ENCODE measurements at places on chromosomes 12 and 14.
A peak's percentile ranks its signal among the peaks of the same experiment; 100 is the strongest.

DNA sequence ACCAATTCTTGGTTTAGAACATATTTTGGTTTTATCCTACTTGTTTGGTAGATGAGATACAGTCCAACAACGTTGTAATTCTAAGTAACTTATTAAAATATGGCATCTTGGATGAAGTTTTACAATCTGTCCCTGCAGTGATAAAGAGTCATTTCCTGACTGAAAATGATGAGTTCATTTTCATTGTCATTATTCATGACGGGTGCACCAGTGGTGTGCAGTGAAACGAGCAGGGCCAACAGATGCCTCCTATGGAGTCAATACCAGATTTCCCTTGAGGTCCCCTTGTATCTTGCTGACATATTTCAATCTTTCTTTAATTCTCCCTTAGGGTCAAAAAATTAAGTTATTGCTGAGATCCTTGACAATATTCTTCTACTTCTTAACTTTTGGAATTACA lies 438.5 kb downstream of the LRIG3 start:
- no peak for DNase-seq

- no peak for DNase-seq
These were observed 541.8 kb upstream of the FBXO33 start for GRCh38 chr14:39974036-39974435.

DNA sequence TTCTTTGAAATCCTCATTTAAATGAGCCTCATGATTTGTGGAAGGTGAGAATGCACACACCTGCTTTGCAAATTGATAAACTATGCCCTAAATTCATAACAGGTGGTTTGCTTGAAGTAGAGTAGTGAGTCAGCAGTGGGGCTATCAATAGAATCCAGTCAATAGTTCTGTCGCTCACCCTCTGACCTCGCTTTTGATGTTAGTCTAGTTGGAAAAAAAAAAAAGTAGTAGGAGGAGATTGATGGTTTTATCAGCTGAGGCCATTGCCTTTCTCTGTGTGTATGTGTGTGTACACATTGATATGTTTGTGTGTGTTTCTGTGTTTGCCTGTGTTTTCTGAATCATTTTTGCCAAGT lies 267.3 kb downstream of the SNAPC1 start:
- DNase-seq: no peak

- DNase-seq: peak; percentile 10
These were observed 7.4 kb downstream of the TESPA1 start for GRCh38 chr12:54977155-54977554.

- no peak for DNase-seq
These were observed 567.6 kb downstream of the BCL11B start for GRCh38 chr14:98704441-98704840.

DNA sequence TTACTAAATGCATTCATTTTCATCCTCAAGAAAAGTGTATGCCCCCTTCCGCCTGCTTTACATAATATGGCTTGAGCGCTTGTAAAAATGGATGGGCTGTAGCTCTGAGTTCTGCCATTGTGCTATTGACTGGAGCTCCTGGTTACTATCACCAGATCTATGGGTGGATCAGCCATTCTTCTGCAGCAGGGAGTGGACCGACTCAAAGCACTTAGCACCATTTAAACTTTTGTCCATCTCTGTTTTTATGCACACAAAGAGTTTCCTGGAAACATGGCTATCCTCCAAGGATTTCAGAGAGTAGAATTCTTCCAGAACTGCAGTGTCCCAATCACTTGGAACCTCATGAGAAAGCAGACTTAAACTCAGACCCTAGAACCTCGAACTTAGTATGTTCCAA lies 4.5 kb upstream of the NUMB start:
- no peak for DNase-seq

GRCh38 chr12:21809100-21809499 lies 34.6 kb upstream of the KCNJ8 start:
- no peak for DNase-seq

GRCh38 chr12:113161415-113162016 lies 12.0 kb downstream of the CFAP73 start:
- DNase-seq: peak; percentile 69

- no peak for DNase-seq
These were observed 19.5 kb downstream of the TMED10 start for GRCh38 chr14:75156901-75157300.

DNA sequence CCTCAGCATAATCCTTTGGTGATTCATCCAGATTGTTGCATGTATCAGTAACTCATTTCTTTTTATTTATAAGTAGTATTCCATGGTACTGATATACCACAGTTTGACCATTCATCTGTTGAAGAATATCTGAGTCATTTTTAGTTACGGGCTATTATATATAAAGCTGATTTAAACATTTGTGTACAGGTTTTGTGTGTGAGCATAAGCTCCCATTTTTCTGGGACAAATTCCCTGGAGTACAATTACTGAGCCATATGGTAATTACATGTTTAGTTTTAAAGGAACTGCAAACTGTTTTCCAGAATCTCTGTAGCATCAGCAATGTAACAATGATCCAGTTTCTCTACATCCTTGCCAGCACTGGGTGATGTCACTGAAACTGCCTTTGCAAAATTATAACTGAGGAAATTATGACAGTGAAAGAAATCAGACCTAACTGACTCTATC lies 236.2 kb upstream of the KRR1 start:
- DNase-seq: no peak

GRCh38 chr12:67827820-67828383 lies 161.3 kb upstream of the IFNG-AS1 start:
- no peak for DNase-seq

DNA sequence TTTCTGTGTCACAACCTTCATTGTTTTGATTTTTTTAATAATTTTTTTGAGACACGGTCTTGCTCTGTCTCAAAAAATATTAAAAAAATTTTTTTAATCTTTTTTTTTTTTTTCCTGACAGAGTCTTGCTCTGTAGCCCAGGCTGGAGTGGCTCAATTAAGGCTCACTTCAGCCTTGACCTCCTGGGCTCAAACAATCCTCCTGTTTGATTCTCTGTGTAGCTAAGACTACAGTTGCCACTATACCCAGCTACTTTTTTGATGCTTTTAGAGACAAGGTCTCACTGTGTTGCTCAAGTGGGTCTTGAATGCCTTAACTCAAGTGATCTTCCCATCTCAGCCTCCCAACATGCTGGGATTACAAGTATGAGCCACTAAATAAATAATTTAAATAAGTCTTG lies 9.2 kb upstream of the PRH2 start:
- DNase-seq: no peak

DNA sequence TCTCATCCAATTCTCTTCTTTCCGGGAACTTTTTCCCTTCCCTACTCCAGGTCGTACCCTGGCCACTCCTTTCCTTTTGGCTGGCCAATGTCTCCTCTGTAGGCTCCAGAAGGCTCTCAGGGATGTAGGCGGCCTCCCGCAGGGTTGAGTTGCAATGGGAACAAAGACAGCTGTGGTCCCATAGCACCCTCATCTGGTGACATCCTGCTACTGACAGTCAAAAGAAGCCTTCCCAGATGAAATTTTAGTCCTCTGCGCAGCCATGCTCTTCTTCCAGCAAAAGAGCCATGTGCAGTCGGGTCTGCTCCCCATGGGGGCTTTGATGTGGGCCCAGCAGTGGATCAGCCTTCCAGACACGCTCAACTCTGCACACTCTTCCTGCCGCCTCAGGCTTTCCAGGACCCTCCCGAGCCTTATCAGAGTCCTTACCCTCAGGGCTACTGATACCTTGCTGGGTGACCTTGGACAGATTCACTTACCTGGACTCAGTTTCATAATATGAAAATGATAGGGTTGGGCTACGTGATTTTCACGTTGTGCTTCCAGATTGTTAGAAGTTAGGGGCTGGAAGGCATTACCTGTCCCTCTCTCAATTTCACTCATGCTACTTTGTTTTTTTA lies 5.5 kb upstream of the CELA1 start:
- DNase-seq: no peak

GRCh38 chr14:34120185-34120977 lies 169.5 kb upstream of the EGLN3 start:
- no peak for DNase-seq

- no peak for DNase-seq
These were observed 36.6 kb upstream of the CHGA start for GRCh38 chr14:92886337-92886736.

GRCh38 chr12:108063192-108063591 lies 65.9 kb upstream of the WSCD2 start:
- no peak for DNase-seq

DNA sequence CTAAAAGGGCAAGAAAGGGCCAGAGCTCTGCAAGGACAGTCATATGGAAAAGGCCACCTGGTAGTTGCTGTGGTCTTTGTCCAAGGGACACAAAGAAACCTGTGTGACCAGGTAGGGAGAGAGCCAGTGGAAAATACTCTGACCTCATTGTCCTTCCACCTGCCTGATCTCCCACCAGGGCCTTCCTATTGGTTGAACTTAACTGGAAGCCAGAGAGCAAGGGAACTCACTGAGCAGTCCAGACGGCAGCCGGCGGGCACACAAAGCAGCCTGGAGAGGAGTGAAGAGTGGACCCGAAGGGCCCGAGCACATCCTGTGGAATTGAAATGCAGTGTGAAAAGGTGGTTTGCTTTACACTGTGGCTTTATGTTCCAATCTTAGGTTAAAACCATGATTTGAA lies 120.7 kb downstream of the SLC25A21 start:
- DNase-seq: no peak

GRCh38 chr12:68406134-68406576 lies 74.0 kb upstream of the MDM1 start:
- DNase-seq: no peak

DNA sequence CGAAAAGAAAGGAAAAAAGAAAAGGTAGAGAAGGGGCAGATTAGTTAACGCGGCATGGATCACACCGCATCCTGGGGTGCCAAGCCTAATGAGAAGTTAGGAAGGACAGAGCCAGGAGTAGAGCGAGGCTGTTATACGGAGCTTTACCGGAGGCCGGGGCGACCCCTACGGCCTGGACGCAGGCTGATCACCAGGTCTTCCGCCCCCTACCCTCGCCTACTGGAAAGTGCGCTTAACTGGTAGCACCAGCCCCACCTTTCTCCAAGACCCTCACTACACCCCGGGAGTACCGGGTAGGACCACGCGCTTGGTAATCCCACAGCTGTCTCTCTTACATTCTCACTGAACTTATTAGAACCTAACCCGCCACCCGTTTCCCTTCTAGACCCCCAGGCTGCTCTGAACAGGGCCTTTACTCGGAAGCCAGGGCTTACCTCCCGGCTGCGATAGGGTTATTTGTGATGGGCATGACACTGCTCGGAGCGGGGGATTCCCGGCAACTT lies 33.8 kb downstream of the WBP11 start:
- no peak for DNase-seq

GRCh38 chr14:37018571-37019240 lies 153.7 kb downstream of the SLC25A21 start:
- DNase-seq: no peak

- no peak for DNase-seq
These were observed 8.4 kb downstream of the RNU4-2 start for GRCh38 chr12:120283318-120283717.

- DNase-seq: no peak
These were observed 723.7 kb upstream of the TBX3 start for GRCh38 chr12:115407723-115408122.

- DNase-seq: no peak
These were observed 28.2 kb downstream of the DHRS2 start for GRCh38 chr14:23664207-23664885.

GRCh38 chr12:46686267-46686942 lies 139.4 kb downstream of the SLC38A4 start:
- no peak for DNase-seq

DNA sequence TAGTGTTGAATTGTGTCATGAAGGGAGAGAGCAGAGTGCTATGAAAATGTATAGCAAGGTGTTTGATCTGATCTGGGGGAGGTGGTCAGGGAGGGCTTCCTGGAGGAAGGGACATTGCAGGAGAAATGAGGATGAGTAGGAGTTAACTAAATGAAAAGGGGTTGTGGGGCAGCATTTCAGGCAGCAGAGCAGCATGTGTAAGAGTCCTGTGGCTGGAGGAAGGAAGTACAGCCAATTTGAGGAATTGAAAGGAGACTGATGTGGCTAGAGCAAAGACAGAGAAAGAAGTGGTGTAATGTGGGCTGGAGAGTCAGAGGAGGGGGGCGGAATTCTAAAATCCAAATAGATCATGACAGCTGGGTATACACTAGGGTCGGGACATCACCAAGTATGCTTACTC lies 20.5 kb downstream of the NPC2 start:
- DNase-seq: no peak

DNA sequence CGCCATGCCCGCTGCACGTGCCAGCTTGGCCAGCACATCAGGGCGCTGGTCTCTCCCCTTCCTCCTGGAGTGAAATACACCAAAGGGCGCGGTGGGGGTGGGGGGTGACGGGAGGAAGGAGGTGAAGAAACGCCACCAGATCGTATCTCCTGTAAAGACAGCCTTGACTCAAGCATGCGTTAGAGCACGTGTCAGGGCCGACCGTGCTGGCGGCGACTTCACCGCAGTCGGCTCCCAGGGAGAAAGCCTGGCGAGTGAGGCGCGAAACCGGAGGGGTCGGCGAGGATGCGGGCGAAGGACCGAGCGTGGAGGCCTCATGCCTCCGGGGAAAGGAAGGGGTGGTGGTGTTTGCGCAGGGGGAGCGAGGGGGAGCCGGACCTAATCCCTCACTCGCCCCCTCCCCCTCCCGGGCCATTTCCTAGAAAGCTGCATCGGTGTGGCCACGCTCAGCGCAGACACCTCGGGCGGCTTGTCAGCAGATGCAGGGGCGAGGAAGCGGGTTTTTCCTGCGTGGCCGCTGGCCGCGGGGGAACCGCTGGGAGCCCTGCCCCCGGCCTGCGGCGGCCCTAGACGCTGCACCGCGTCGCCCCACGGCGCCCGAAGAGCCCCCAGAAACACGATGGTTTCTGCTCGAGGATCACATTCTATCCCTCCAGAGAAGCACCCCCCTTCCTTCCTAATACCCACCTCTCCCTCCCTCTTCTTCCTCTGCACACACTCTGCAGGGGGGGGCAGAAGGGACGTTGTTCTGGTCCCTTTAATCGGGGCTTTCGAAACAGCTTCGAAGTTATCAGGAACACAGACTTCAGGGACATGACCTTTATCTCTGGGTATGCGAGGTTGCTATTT lies 914 bp upstream of the CCND2 start:
- DNase-seq: no peak

DNA sequence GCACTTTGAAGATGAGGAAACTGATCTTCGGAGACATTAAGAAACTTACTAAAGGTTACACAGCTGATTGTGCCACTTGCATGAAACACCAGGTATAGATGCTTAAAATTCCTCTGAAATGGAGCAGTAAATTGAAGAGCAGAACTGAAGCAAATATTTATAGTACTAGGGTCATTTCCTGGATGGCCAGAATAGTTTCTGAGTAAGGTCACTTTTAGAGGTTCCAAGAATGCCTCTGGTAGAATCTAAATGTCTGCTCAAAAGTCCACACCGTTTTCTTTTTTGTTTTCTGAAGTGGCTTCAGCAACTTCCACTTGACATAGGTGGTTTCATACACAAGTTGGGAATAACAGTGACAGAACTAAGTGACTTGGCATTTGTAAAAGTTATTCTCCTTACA lies 19.4 kb downstream of the TPH2 start:
- peak; percentile 16 for DNase-seq

- peak; percentile 55 for DNase-seq
These were observed 4.2 kb downstream of the SCNN1A start for GRCh38 chr12:6370994-6371754.

DNA sequence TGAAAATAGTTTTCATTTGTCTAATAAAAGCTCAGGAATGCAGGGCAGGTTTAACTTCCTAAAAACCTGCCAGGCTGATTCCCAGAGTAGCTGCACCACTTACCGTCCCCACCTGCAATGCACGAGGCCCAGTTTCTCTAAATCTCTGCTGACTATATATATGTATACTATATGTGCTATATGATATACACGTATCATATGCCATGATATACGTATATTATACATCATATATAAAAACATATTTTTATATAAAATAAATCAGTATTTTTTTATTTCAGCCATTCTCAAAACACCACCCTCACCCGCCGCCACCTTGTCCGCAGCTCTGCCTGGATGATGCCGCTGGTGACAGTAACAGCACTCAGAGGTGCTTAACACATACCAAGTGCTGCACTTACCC lies 2.3 kb downstream of the ANKLE2 start:
- no peak for DNase-seq
